ENCODE measurements at places on chromosomes 11 and 22. TPM values are rescaled to one million over a fixed set of nuclear protein-coding genes. Genes with fewer than 3 reads are reported as not detected.

GRCh38 chr22:38957808-38958650, 620 bp downstream of the APOBEC3A start:
- H3K36me3 ChIP-seq = no peaks in the 10 kb centered on the region
- H3K27ac ChIP-seq = no peak overlapping the region
- H3K4me3 ChIP-seq = no peak overlapping the region
- DNase-seq = no peak
- H3K27me3 ChIP-seq = no peaks in the 10 kb centered on the region
- peaks cover 26% of the 10 kb centered on the region for H3K4me1 ChIP-seq

DNA sequence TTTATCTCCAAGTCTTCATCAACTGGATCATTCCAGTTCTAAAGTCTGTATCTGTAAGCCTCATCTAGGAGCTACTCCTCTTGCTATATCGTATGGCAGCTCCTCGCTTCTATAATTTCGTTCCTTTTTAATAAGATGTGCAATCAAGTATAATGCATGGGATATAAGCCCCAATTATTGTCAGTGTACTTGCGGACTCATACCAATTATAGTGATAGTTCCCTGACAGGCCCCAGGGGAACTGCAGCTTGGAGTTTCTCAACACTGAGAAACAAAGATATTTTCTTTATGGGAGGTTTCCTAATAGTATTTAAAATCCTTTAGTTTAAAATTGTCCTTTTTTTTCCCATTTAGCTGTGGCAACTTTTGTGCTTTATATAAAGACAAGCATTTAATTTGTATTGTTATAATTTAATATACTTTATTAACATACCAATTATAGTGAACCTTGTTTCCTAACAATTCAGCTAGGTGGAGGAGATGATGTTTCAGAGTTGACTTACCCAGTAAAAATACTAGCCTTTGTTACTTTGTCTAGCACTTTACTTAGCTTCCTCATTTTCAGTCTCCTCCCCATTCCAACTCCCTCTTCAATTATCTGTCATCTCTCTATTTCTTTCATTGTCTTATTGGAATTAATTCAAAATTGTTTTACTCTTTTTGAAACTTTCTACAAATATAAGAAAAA, 25.3 kb upstream of the DDX17 start:
- peaks cover 9% of the 10 kb centered on the region for H3K4me1 ChIP-seq
- no peak for DNase-seq
- no peaks in the 10 kb centered on the region for H3K27me3 ChIP-seq

DNA sequence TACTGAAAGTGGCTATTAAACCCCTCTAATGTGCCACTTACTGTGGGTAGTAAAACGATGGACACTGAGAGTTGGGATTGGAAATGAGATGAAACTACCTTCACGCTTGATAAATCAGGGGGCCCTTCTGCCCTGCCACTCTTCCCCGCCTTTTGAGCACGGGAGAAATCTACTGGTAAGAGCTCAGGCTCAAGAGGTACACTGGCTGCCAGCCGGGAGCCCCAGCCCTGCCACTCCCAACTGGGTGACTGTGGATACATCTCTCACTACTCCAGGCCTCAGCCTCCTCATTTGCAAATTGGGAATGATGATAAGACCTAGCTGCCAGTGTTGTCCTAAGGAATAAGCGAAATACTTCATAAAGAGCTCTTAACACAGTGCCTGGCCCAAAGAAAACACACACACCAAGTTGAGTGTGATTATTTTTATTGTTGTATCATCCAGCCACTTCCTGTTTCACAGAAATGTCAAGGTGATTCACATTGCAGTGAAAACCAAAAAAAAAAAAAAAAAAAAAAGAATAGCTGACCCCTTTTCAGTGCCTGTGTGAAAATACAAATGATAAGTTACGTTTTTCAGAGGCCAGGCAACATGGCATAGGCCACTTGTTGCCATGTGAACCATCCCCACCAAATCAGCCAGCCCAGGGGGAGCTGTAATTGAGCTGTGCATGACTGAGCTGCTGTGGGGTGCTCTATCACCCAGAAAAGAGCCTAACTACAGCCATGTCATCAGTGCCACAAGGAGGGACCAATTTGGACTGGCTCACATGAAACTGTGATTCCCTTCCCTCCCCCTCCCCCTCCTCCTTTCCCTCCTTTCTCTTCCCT, 4.4 kb upstream of the ZNRD2 start:
- DNase-seq = no peak
- no peaks in the 10 kb centered on the region for H3K27me3 ChIP-seq
- peaks cover 85% of the 10 kb centered on the region for H3K4me1 ChIP-seq
- H3K27ac ChIP-seq = peak overlapping the region; percentile 82

DNA sequence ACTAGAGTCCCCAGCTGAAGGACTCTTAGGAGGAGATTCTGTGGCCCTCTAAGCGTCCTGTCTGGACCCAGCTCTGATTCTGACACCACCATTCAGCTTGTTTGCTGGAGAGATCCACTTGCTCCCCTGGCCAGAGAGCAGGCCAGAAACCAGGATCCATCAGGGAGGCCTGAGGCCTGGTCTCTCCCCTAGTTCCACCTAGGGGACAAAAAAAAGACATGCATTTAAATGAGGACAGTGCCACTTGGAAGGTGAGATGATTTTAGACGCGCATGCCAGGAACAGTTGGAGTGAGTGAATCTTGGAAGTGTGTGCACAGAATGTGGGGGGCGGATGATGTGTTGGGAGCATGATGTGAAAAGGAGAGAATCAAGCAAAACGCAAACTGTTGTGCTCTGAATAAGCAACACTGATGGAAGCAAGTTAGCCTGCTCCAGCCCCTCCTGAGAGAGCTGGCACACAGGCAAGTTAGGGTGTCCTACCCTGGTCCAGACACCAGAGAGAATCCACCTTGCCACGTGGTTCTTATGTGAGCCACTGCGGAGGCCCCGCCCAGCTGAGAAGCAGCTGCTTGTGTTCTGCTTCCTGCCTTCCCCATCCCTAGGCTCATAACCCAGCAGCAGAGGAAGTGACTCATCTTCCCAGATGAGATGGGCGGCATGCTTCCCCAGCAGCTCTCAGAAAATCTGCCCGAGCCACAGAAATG, 8.0 kb upstream of the SLCO2B1 start:
- peaks cover 34% of the 10 kb centered on the region for H3K4me1 ChIP-seq
- H3K27me3 ChIP-seq = no peaks in the 10 kb centered on the region
- no peak overlapping the region for H3K4me3 ChIP-seq
- H3K36me3 ChIP-seq = no peaks in the 10 kb centered on the region
- H3K27ac ChIP-seq = peak overlapping the region; percentile 37

The MMP7 gene
- not detected for total RNA-seq

The OR6A2 gene
- total RNA-seq = not detected

Data from CD4-positive, alpha-beta T cell (primary cell).